ENCODE measurements at places on chromosomes 12 and 14.

GRCh38 chr14:51533160-51533559 lies 118.5 kb upstream of the FRMD6 start:
- H3K27me3 ChIP-seq: no peaks in the 10 kb centered on the region
- H3K27ac ChIP-seq: peak overlapping the region; percentile 92
- peaks cover 47% of the 10 kb centered on the region for H3K4me1 ChIP-seq
- DNase-seq: no peak
- no peak overlapping the region for H3K4me3 ChIP-seq

DNA sequence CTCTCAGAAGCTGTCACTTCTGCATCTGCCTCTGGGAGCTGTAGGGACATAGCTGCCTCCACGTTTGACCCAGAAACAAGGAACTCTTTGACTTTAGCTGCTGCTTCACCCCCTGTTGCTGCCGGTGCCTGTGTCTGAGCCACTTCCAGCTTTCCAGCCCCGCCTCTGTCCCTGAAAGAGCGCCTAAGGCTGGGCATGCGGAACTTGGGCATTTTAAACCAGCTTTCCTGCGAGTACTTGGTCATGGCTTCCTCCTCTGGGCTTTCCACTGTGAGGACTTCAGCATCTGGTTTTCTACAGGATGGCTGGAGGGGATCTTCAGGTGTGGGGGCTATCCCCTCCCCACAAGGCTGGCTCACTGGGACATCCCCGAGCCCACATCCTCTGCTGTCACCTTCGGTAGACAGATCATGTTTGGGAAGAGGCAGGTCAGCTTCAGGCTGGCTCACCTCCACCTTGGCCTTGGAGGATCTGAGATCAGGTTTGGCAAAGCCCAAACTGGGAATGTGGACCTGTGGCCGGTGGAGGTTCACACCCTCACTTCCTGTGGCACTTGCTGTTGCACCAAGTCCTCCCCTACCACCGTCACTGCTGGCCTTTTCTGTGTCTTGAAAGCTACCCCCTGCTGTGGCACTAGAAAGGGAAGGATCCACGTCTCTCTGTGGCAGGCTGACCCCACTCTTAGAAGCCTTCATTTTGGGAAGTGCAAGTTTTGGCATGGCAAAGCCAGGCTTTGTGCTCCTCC lies 15.2 kb downstream of the PLD4 start:
- no peaks in the 10 kb centered on the region for H3K4me1 ChIP-seq
- no peak for DNase-seq
- no peaks in the 10 kb centered on the region for H3K27me3 ChIP-seq
- peaks cover 12% of the 10 kb centered on the region for H3K36me3 ChIP-seq
- no peak overlapping the region for H3K27ac ChIP-seq
- no peak overlapping the region for H3K4me3 ChIP-seq

- H3K4me1 ChIP-seq: peaks cover 9% of the 10 kb centered on the region
- DNase-seq: no peak
- no peaks in the 10 kb centered on the region for H3K27me3 ChIP-seq
- H3K4me3 ChIP-seq: no peak overlapping the region
- no peaks in the 10 kb centered on the region for H3K36me3 ChIP-seq
- no peak overlapping the region for H3K27ac ChIP-seq
These were observed 126.3 kb downstream of the ERC1 start for GRCh38 chr12:1117371-1117770.

DNA sequence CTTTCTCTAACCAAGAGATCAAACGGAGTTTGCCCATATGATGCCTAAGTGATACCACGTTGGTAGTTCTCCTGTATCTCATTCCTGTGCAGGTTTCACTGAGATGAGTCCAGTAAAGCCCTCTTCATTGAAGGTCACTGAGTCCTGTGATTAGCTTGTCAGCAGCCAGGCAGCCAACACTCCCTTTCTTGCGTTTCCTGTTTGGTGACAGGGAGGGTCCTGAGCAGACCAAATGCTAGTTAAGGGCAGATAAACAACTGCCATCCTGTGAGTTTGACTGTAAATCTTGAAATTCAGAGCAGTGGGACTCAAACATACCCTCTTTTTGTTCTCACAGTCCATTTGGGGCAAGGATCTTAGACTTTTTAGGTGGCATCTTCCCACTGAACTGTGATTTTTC lies 39.4 kb downstream of the ZNF641 start:
- no peaks in the 10 kb centered on the region for H3K36me3 ChIP-seq
- no peak for DNase-seq
- H3K27me3 ChIP-seq: peaks cover 13% of the 10 kb centered on the region
- no peak overlapping the region for H3K27ac ChIP-seq
- no peak overlapping the region for H3K4me3 ChIP-seq

- no peaks in the 10 kb centered on the region for H3K36me3 ChIP-seq
- DNase-seq: no peak
- H3K27me3 ChIP-seq: no peaks in the 10 kb centered on the region
- H3K4me1 ChIP-seq: no peaks in the 10 kb centered on the region
- H3K27ac ChIP-seq: no peak overlapping the region
These were observed 118.1 kb downstream of the CMAS start for GRCh38 chr12:22164139-22164538.

GRCh38 chr14:53525608-53526007 lies 372.5 kb upstream of the DDHD1 start:
- no peak overlapping the region for H3K4me3 ChIP-seq
- H3K27me3 ChIP-seq: peaks cover 18% of the 10 kb centered on the region
- no peaks in the 10 kb centered on the region for H3K4me1 ChIP-seq
- DNase-seq: no peak
- no peaks in the 10 kb centered on the region for H3K36me3 ChIP-seq
